Activated CD4-positive, CD25-positive, alpha-beta regulatory T cell treated with anti-CD3 and anti-CD28 coated beads, Interleukin-2, amount 50 U/mL, for 72 hours (primary cell): ENCODE measurements at places on chromosomes 3 and 15.
A peak's percentile ranks its signal among the peaks of the same experiment; 100 is the strongest.

- DNase-seq: no peak
These were observed 569.2 kb downstream of the ZBBX start for GRCh38 chr3:166810741-166811445.

DNA sequence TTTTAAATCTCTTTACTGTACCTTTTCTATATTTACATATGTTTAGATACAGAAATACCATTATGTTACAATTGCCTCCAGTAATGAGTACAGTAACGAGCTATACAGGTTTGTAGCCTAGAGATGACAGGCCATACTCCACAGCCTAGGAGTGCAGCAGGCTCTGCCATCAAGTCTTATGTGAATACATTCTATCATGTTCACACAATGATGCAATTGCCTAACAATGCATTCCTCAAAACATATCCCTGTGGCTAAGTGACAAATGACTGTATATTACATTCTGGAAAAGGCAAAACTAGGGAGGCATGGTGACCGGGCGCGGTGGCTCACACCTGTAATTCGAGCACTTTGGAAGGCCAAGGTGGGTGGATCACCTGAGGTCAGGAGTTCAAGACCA is 192.4 kb upstream of the IGF1R start:
- no peak for DNase-seq

- peak; percentile 56 for DNase-seq
These were observed 574 bp downstream of the CHST2 start for GRCh38 chr3:143119974-143120715.

GRCh38 chr15:101159096-101159935 is 92.5 kb downstream of the CHSY1 start:
- DNase-seq: no peak

GRCh38 chr3:127258733-127259132 is 29.1 kb downstream of the PRR20G start:
- DNase-seq: no peak

- no peak for DNase-seq
These were observed 10.3 kb downstream of the LPP start for GRCh38 chr3:188164248-188164687.

DNA sequence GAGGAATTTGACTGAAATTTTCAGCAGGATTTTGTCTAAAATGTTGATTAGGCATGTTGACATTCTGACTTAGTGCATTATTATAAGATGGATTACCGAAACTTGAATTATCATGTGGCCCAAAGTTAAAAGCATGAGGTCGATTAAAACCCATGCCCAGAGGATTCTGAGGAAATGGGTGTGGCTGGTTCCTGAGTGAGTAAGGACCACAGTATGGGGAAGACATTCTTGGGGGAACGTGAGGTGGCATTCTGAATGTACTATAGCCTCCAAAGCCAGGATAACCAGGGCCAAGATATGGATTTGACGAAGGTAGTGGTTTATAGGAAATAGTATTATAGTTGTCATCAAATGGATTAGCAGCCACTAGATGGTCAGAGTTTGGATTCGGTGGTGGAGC is 38.7 kb upstream of the DNAAF4 start:
- DNase-seq: no peak

- DNase-seq: no peak
These were observed 307.2 kb downstream of the KCNH8 start for GRCh38 chr3:19455546-19455945.

GRCh38 chr3:189950258-189950657 is 170.4 kb downstream of the P3H2 start:
- no peak for DNase-seq

GRCh38 chr3:119257654-119258410 is 17.2 kb upstream of the B4GALT4 start:
- no peak for DNase-seq

- DNase-seq: no peak
These were observed 53.5 kb upstream of the KIF23 start for GRCh38 chr15:69360642-69361041.

GRCh38 chr15:38930851-38931572 is 366.4 kb upstream of the RASGRP1 start:
- DNase-seq: no peak

- no peak for DNase-seq
These were observed 155.8 kb downstream of the TLE3 start for GRCh38 chr15:69941706-69942495.

DNA sequence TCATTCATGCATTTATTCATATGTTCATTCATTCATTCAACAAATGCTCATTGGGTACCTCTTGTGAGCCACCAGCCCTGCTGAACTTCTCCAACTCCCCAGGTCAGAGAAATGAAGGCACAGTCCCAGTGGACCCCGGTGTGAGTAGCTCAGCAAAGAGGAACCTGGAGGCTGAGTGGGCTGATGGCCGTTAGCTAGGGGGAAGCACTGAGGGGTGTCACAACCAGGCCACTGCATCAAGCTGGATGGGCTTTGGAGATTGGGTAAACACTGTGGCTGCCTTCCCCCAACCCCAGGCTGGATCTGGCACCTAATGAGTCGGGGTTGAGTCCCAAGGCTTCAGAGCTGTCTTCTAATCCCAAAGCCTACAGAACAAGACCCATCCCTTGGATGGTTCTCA is 12.1 kb upstream of the ALAS1 start:
- no peak for DNase-seq

GRCh38 chr3:88031642-88032077 is 27.1 kb downstream of the CGGBP1 start:
- no peak for DNase-seq

DNA sequence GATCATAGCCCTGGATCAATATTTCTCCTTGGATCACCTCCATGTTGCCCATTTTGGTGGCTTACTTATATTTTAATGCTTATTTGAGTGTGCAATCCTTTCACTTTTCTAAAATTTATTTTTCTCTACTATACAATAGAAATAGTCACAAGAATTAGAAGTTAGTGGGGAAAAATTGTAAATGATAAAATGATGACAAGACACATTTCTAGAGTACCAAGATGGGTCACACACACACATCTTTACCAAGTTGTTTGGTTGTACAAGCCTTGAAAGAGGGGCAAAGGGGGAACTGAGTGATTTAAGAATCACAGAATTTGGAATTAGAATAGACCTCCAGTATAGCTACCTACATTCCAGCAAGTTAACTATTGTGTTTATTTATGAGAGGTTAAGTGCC is 545.8 kb downstream of the RBMS3 start:
- no peak for DNase-seq

DNA sequence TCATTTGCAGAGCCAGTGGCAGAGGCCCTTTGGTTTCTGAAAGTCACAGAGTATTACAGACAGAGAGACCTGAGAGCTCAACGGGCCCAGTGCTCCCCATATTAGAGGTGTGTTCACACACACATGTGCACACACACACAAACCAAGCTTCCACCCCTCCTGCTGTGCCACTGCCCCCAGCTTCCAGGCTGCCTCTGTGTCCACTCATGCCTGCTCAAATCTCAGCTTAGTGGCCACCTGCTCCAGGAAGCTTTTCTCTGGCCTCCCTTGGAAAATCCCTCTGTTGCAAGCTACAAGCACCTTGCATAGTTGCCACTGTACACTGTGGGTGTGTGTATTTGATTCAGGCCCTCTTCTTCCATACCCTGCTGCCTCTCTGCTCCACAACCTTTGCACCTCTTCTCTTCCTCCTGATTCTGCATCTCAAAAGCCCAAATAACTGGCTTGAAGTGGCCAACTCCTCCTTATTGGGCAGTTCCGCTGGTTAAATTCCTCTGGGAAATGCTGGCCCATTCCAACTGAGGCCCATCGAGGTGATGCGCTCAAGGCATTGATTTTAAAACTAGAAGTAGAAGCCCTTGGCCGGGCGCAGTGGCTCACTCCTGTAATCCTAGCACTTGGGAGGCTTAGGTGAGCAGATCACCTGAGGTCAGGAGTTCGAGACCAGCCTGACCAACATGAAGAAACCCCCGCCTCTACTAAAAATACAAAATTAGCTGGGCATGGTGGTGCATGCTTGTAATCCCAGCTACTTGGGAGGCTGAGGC is 23.0 kb downstream of the MESD start:
- DNase-seq: no peak

GRCh38 chr15:41825145-41825544 is 2.7 kb upstream of the JMJD7 start:
- DNase-seq: no peak

DNA sequence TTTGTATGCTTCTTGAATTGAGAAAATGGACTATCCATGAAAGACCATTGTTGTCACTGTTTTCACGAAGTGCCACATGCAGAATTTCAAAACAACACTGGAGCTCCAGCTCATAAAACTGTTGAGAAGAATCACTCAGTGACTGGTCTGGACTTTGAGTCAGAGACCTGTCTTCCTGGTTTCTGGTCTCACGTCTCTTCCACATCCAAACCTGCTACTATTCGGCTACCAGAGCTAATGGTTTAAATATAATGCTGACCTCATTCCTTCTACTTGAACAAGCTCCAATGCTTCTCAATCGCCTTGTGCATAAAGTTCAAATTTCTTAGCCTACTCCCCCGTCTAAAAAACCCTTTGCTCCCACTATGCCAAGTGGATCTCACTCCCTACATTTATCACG is 227.9 kb upstream of the NR2F2 start:
- DNase-seq: no peak

DNA sequence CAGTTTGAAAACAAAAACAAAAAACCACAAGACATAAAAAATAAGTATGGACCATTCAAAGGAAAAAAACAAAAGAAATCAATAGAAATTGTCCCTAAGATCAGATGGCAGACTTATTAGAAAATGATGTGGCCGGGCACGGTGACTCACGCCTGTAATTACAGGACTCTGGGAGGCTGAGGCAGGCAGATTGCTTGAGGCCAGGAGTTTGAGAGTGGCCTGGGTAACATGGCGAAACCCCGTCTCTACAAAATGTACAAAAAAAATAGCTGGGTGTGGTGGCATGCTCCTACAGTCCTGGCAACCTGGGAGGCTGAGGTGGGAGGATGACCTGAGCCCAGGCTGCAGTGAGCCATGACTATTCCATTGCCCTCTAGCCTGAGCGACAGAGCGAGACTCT is 16.6 kb downstream of the SPCS1 start:
- no peak for DNase-seq

DNA sequence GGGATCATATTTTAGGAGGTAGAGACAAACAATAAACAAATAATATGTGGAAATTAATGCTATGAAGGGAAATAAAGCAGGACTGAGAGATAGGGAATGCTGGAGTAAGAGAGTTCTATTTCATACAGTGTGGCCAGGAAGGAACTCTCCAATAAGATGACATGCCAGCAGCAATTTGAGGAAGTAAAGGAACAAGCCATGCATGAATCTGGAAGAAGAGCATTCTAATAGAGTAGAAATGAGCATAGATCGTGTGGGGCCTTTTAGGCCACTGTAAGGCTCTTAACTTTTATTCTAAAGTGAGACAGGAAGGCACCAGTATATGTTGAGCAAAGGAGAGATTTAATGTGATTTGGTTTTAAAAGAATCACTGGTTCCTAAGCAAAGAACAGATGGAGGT is 126.3 kb downstream of the DMXL2 start:
- no peak for DNase-seq

GRCh38 chr3:58215317-58216025 is 4.7 kb upstream of the DNASE1L3 start:
- DNase-seq: no peak

GRCh38 chr3:88758676-88759075 is 348.7 kb upstream of the EPHA3 start:
- DNase-seq: no peak

- DNase-seq: no peak
These were observed 43.3 kb downstream of the MUC4 start for GRCh38 chr3:195768414-195768813.

- DNase-seq: no peak
These were observed 453.1 kb downstream of the IL5RA start for GRCh38 chr3:2656806-2657777.

DNA sequence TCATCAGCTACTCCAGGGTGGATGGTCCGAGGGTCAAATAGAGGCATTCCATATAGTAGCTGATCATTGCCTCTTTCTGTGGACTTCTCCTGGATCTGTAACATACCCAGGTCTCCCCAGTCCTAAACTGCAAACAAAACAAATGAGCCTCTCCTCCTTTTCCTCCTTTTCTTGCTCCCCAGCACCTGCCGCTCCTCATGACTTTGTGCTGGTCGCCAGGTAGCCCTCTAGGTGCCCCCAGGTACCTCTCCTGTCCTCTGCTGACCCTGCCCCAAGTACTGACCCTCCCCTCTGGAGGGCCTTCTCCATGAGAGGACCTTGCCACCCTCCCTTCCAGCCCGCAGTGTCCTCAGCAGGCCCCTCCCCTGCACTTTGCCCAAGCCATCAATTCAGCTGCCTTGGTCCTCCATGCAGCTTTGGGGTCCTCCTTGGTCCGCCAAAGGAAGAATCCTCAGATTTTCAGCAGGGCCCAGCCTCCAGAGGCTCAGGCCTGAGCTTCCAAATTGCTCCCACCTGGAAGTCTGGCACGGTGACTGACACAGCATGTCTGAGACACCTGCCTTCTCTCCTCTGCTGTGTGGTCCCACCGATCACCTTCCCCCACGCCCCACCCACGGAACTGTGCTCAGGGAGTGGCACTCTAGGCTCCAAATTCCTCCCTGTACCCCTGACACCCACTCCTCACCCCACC is 111.0 kb downstream of the LRRK1 start:
- DNase-seq: no peak

DNA sequence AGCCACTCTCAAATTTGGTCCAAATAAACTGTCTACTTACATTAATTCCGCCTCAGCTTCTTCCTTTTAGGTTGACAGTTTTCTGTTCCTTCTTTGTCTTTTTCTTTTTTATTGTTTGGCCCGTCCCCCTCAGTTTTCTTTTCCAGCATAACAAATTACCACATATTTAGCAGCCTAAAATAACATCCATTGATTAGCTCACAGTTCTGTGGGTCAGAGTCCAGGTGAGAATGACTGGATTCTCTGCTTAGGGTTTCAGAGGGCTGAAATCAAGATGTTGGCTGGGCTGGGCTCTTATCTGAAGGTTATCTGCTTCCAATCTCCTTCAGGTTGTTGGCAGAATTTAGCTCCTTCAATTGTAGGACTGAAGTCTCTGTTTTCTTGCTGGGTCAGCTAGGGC is 24.6 kb upstream of the LCTL start:
- no peak for DNase-seq

- DNase-seq: no peak
These were observed 265.4 kb upstream of the KCNMB2 start for GRCh38 chr3:178270838-178271237.

DNA sequence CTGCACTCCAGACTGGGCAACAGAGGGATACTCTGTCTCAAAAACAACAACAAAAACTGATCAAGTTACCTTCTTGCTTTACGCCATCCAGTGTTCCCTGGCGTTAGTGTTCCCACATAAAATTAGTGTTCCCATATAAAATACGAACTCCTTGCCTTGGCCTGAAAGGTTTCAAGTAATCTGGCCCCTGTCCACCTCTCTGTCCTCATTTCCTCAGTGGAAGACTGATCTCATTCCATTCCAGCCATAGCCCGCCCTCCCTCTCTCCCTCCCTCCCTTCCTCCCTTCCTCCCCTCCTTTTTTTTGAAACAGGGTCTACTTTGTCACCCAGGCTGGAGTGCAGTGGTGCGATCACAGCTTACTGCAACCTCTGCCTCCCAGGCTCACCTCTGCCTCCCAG is 2.8 kb upstream of the CAND2 start:
- no peak for DNase-seq

DNA sequence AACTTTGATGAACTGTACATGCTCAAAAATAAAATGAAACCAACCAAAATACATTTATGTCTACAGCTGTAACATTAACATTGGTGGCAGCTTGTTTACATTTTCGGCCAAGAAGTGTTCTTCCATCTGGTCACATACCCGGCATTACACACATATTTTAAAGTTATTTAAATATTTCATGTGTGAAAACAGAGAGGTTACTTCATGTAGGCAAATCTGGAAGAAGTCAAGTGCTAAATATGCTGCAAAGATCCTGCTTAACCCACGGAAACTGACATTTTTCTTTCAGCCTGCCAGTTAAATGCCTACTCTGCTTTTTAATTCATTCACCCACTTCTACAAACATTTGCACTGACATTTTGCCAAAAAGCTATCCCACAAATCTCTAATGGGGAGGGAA is 69.7 kb downstream of the MB21D2 start:
- no peak for DNase-seq
